NCI-H524 (cell line): ENCODE measurements at places on chromosomes 3 and 15.

GRCh38 chr3:9903238-9903624 lies 583 bp downstream of the IL17RE start:
- DNase-seq, result no peak

DNA sequence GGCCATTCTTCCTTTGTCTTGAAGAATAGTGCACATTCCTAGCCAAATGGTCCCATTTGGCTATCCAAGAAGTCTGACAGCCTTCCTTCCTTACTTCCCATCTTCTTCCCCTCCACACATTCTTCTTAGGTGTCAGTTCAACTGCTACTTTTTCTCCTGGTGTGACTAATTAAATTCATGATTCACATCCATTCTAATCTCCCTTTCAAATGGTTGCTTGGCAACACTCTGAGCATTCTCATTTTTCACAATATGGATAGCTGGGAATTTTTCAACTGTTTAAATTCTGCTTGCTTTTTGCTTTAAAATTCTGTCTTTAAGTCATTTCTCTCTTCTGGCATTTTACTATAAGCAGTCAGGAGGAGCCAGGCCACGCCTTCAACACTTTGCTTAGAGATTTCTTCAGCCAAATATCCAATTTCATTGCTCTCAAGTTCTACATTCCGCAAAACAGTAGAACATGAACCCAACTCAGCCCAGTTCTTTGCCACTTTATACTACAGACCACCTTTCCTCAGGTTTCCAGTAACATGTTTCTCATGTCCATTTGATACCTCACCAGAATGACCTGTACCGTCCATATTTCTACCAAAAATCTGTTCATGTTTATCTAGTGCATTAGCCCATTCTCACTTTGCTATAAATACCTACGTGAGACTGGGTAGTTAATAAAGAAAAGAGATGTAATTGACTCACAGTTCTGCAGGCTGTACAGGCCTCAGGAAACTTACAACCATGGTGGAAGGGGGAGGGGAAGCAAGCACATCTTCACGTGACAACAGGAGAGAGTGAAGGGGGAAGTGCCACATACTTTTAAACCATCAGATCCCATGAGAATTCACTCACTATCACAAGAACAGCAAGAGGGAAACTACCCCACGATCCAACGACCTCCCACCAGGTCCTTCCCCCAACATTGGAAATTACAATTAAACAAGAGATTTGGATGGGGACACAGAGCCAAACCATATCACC lies 31.9 kb upstream of the MCF2L2 start:
- no peak for DNase-seq

- DNase-seq, result no peak
Measured at GRCh38 chr15:62848632-62849050, 193.9 kb upstream of the TPM1 start.

GRCh38 chr15:101193806-101194545 lies 57.9 kb downstream of the CHSY1 start:
- DNase-seq, result no peak

DNA sequence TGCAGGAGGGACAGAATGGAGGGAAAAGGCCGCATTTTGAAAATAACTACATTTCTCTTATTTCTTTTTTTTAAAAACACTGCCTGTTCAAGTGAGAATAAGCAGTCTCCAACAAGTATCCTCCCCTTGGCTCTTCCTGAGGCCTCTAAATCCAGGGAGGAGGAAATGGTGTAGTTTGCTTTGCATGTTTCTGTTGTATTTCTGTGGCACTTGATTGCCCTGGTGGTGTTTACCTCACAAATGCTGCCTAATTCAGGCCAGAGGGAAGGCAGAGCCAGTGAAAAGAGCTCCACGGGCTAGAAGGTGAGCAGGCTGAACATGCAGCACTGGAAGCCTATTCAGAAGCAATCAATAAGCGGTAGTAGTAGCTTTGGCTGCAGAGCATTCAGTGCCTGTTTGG lies 149.3 kb upstream of the ATP11B start:
- DNase-seq, result no peak

DNA sequence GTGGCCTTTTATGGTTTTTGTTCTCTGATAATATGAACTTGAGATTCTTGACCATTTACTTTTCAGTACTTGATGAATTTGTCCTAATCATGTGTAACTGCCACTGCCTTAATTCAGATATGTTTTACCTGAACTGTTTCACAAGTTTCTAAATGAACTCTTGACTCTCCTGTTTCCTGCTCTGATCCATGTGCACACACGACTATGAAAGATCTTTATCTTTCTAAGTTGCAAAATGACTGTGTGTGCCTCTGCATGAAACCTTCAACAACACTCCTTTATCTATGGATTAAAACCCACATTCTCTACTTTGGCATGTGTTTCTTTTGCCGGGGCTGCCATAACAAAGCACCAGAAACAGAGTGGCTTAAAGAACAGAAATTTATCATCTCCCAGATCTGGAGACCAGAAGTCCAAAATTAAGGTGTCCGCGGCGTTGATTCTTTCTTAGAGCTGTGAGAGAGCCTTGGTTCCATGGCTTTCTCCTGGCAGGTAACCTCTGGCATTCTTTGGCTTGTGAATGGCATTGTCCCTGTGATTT lies 275.0 kb downstream of the ADAMTSL3 start:
- DNase-seq, result no peak

DNA sequence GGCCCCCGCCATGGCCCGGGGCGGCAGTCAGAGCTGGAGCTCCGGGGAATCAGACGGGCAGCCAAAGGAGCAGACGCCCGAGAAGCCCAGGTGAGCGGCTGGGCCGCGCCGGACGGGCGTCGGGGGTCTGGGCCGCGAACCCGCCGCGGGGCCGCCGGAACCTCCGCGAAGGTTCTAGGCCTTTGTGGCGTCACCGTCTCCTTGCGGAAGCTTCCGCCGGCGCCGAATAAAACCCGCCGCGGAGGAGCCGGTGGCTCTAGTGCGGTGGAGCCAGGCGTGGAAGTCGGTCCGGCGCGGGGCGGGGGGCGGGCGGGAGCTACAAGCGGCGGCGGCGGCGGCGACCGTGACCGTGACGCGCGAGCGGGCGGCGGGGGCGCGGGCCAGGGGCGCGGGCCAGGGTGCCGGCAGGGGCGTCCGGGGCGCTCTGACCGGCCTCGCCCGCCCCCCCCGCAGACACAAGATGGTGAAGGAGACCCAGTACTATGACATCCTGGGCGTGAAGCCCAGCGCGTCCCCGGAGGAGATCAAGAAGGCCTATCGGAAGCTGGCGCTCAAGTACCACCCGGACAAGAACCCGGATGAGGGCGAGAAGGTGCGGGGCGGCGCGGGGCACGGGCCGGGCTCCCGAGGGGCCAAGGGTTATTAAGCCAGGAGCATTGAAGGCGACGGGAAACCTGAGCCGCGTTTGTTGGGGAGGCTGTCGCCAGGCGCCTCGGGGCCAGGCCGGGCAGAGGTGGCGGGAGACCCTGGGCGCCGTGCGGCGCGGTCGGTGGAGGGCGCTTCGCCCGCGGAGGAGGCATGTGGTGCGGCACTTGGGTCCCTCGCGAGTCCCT lies at the start of gene DNAJA4:
TSS of gene DNAJA4 (plus strand) at position 259 of the 833 bp plus-strand sequence. CDS start at position 461, 202 bp downstream.
- DNase-seq, result no peak

DNA sequence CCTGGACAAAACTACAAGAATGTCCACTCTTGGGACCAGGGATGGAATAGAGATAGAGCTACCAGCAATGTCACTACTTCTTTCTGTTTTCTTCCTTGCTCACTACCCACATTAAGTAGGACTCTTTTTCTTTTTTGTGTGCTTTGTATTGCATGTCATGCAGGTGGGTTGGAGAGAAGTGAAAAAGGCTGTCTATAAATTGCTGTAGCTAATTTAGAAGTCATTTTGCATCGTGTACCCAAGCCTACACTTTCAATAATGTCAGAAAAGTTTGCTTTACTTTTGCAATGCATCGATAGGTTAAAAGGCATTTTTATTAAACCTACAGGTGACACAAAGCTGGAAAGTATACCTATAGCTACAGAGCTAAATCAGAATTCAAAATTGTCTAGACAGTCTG lies 58.9 kb downstream of the GTF2E1 start:
- no peak for DNase-seq

GRCh38 chr3:170641510-170642236 lies 55.8 kb upstream of the SLC7A14 start:
- no peak for DNase-seq

DNA sequence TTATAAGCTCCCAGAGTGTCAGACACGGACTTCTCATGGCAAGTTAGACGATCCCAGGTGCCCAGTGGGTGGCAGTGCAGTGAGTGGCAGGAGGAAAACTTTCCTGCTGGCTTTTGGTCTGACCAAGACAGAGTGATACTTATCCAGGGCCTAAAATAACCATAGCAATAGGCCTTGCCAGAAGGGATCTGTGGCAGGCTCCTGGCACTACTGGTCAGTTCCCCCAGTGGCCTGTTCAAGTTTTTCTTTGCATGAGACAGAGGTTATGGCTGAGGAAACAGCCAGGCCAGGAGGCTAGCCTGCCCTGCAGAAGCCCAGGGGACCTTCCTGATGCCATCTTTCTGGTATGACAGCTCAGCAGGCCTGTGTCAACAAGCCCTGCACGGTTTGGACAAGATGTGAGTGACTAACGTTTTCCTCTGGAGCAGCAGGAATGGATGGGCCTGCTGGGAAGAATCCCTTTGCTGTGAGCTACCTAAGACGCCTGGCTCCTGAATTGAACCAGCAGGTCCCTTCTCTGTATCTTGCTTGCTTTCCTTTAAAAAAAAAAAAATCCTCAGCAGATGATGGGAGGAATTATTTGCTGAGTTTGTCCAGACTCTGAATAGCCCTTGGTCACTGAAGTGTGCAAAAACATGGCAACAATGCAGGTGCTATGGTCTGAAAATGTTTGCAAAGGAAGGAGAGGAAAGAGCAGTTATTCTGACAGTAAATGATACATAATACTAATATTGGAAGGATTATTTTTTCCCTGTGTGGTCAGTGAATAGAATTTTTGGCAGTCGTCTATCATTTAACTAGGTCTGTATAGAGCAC lies 18.0 kb downstream of the SCG5 start:
- DNase-seq, result no peak

DNA sequence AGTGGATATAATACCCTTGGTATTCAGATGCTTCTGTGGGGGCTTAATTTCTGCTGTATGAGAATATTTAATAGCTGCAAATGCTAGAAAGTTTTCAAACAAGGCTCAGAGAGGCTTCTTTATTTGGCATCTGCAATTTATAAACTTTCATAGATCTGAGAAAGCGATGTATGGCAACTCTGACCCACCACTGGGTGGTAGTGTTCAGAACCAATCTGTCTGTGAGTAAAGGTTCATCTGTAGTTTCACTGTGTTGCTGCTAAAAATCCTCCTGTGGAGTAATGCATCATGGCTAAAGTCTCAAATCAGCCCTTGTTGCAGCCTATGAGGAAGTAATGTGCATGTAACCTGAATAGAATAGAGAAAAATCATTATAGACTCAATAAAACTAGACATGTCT lies 47.4 kb downstream of the CLSTN2 start:
- peak; percentile 68 for DNase-seq

DNA sequence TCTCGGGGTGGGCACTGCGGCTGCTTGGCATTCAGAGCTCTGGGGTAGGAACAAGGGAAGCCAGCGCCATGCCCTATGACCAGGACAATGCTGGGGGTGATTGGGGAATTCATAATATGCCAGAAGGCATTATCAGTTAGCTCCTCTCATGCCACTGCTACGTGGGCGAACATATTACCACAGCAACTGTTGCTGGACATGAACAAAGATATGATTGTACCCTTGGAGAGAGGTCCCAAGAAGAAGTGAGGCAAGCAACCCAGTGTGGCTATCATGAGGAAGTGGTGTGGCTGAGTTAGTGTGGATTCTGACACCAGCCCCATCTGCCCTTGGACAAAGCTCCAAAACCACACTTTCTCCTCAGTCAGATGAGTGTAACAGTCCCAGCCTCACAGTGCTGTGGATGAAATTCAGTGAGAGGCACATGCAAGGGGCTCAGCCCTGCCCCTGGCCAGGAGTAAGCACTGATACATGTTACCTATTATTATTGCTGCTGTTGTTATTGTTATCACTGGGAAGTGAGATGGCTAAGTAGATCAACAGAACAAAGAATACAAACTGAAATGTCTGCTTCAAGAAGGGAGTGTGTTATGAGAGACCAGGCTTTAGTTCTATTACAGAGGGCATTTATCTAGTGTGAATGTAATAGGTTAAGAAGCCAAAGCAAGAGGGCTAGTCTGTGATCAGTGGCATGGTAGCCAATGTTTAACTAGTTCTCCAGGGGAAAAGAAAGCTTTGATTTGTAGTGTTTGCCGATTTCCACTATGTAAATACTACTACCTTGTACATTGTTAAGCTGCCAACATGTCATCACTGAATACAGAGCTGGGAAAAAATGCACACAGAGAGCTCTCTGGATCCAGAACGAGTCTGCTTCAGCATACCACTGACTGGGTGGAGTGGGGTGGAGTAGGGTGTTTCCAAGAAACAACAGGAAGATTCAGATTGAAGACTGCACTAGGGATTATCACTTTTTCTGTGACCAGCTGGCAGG lies 222.3 kb upstream of the EIF1B start:
- no peak for DNase-seq

DNA sequence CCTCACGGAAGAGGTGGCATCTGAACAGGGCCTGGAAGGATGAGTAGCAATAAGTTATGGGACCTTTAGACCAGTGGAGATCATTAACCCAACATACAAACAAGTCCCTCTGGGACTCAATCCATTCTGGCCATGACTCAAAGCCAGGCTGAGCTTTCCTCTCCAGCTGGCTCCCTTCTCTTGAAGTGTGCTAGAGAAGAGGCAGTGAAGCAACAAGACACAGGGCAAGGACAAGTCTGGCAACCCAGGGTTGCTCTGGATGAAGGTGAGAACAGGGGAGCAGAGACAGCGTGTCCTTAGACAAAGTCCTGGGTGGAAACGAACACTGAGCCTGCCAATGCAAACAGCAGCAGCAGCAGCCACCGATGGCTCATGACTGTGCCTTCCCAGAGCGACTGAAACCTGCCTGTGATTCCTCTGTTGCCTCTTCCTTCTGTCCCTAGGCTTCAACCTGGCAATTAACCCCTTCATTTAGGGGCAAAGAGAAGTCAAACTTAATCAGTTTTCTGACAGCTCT lies 86.8 kb downstream of the BDH1 start:
- no peak for DNase-seq

GRCh38 chr15:68674975-68675374 lies 96.2 kb downstream of the CORO2B start:
- no peak for DNase-seq

GRCh38 chr3:29763115-29763514 lies 482.2 kb downstream of the RBMS3 start:
- no peak for DNase-seq

DNA sequence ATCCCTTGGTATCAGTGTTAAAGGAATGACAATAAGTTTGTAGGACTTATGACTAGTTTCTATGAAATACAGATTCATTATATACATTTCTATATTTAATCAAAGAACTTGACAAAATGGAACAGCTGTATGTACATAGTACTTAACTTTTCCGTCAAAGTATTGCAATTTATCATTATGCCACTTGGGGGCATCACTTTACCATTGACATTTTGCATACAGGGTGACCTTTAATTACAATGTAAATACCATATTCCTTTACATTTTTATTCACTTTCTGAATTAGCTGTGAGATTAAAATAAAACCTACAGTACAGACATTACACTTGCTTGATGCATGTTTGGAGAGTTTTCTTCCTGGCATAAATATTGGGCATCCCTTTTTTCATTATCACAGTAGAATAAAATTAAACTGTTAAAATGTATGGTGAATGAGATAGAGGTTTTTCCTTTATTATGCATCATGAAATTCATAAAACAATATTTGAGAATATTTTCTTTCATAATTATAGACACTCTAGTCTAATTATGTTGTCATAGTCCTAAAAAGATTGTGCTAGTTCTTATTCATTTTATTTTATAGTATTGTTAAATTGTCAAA lies 6.9 kb downstream of the NEK11 start:
- DNase-seq, result peak; percentile 70

GRCh38 chr3:14701676-14702075 lies 26.7 kb downstream of the C3orf20 start:
- no peak for DNase-seq
